ENCODE measurements at places on chromosomes 1 and 21. TPM values are rescaled to one million over a fixed set of nuclear protein-coding genes. Genes with fewer than 3 reads are reported as not detected.

The PLA2G4A gene
- total RNA-seq: 3.8 TPM

The CRYAA gene
- total RNA-seq: not detected

The LAMC2 gene
- total RNA-seq: 751 TPM

The SORT1 gene
- 13.3 TPM for total RNA-seq

DNA sequence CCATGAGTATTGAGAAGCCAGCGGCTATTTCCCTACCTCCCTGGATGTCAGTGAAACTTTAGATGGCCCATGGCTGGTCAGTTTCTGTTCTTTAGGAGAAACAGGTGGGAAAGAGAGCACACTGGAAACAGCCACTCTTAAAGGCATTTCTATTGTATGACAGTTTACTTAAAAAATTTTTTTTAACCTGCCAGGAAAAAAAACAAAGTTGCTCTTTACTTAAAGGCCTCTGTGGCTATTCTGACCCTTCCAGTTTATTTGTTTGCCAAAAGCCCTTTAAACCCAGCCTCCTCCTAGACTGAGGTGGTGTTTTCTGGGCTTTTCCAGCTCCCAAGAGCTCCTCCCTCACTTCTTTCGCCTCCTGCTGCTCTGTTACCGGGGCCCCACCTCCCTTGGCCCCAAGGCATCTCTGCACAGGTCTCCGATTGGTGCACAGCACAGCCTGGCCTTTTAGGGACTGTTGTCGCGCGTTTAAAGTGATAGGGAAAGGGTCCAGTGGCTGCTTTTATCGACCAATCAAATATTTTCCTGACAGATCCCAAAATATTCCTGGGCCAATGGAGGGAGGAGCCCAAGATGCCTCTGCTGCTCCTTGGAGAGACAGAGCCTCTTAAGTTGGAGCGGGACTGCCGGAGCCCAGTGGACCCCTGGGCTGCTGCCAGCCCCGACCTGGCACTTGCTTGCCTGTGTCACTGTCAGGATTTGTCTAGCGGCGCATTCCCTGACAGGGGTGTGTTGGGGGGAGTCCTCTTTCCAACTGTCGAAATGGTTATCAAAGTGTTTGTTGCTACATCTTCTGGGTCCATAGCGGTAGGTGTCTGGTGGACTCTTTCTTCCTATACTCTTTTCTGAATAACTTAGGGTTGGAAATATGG is at the start of gene SH3BGR:
Gene SH3BGR (plus strand): TSS at position 639 of the 875 bp plus-strand sequence. CDS start 127 bp downstream, at position 766.
- peak; percentile 3 for DNase-seq
- H3K4me1 ChIP-seq: peaks cover 12% of the 10 kb centered on the region
- H3K27ac ChIP-seq: peak within 1 kb of the TSS; percentile 1
- peak within 1 kb of the TSS; percentile 61 for H3K4me3 ChIP-seq
- H3K27me3 ChIP-seq: no peaks in the 10 kb centered on the region
- peaks cover 4% of the 10 kb centered on the region for H3K36me3 ChIP-seq

DNA sequence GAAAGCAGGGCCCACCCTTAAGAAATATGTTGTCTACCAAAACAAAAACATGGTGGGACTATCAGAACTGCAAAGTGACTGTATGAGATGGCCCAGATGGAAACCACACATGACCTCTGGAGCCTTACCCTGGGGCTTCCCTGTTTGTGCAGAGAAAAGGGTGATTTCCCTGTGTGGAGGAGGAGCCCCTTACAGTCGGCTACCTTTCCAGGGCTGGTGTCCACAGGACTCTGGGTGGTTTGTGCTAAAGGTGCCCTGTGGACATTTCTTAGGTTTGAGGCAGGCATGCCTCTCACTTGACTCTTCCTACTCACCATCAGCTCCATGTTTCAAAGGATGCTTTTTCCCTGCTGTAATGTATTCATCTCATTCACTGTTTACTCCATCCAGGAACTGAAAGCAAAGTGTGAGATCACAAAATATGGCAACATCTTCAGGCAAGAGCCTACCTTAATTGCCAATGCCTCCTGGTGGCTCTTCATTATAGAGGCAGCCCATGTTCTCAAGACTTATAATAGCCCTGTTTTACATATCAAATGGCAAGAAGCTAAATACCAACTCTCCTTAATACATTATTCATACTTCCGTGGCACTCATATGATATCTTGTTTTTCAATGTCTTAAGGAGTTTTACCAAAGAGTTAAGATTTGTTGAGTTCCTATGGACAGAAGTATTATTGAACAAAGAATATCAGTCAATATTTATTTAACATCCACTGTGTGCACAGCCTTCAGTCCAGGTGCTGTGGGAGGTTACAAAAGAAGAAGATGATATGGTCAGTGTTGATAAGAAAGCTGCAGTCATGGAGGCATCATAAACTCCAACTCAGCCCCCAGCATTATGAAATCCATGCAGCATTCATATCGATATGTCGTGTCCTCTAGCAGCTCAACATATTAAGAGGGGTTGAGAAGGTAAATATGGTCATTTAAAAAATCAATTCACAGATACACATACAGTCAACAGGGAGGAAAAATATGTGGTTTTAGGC is 15.5 kb upstream of the TFF3 start:
- no peak overlapping the region for H3K4me3 ChIP-seq
- H3K4me1 ChIP-seq: no peaks in the 10 kb centered on the region
- H3K27me3 ChIP-seq: peaks cover 89% of the 10 kb centered on the region
- no peak overlapping the region for H3K27ac ChIP-seq

- no peak overlapping the region for H3K4me3 ChIP-seq
- H3K4me1 ChIP-seq: no peaks in the 10 kb centered on the region
- no peaks in the 10 kb centered on the region for H3K27me3 ChIP-seq
- no peak for DNase-seq
Measured at GRCh38 chr1:50651476-50652263, 228.4 kb upstream of the DMRTA2 start.

DNA sequence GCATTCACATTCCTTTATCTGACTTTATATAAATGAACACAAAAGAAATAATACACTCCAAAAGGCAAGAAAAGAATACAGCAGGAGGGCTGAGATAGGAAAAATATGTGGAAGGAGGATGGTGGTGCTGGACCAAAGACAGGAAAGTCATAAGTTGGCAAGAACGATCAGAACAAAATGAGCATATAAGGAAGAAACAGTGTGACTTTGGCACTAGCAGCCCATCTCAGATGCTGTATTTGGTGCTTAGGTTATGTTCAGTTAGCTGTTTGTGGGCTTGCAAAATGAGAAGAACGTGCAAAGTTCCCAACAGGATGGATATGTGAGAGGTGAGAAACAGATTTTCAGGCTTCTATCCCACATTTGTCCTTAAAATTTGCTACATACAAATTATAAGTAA is 719.8 kb upstream of the ADGRL4 start:
- no peak for DNase-seq
- H3K4me3 ChIP-seq: no peak overlapping the region
- no peaks in the 10 kb centered on the region for H3K27me3 ChIP-seq
- no peaks in the 10 kb centered on the region for H3K36me3 ChIP-seq
- H3K4me1 ChIP-seq: no peaks in the 10 kb centered on the region

DNA sequence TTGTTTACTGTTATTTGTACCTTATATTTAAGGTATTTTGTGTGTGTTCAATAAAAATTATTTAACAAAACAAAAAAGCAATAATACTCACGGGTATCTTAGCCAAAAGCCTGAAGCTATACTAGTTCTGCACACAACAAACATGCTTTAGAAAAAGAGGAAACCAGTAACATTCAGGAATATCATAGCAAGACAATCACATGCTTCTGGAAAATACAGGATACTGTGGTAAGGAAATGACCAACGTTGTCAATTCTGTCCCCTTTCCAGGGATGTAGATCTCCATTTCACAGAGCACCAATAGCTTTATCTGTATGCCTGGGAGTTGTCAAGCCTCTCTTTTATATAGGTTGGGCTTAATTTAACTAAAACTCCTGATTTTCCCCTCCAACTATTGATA is 288.4 kb downstream of the SMYD3 start:
- DNase-seq: no peak
- peaks cover 12% of the 10 kb centered on the region for H3K4me1 ChIP-seq
- no peaks in the 10 kb centered on the region for H3K27me3 ChIP-seq
- no peak overlapping the region for H3K4me3 ChIP-seq

DNA sequence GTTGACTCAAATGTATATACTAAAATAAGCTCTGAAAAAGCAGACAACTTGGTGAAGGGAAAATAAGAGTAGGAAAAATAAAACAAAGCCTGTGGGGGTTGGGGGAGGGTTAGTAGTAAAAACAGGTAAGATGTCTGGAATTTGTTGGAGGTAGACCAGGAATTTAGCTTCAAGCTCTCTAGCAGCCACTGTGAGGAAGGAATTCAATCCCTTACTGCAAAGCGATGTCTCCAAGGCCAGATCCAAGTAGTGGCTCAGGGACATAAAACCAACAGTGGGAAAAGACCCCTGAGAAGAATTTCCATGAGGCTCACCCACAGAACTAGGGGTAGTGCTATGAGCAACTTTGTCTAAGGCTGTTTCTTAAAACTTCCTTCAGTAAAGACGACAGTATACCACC is 7.8 kb downstream of the ANGPTL7 start:
- no peak overlapping the region for H3K27ac ChIP-seq
- H3K4me1 ChIP-seq: no peaks in the 10 kb centered on the region
- H3K36me3 ChIP-seq: peaks cover 66% of the 10 kb centered on the region
- no peaks in the 10 kb centered on the region for H3K27me3 ChIP-seq
- H3K4me3 ChIP-seq: no peak overlapping the region

GRCh38 chr1:94186946-94187345 is 50.4 kb downstream of the ARHGAP29 start:
- peaks cover 7% of the 10 kb centered on the region for H3K4me1 ChIP-seq
- peaks cover 68% of the 10 kb centered on the region for H3K36me3 ChIP-seq
- no peak for DNase-seq
- H3K27me3 ChIP-seq: no peaks in the 10 kb centered on the region
- H3K27ac ChIP-seq: no peak overlapping the region

- peaks cover 28% of the 10 kb centered on the region for H3K4me1 ChIP-seq
- no peak for DNase-seq
- peaks cover 6% of the 10 kb centered on the region for H3K36me3 ChIP-seq
- H3K27ac ChIP-seq: peak overlapping the region; percentile 88
Measured at GRCh38 chr1:40861224-40862003, 749 bp downstream of the CITED4 start.

GRCh38 chr21:45203983-45204382 is 83.7 kb downstream of the POFUT2 start:
- no peak for DNase-seq
- H3K27me3 ChIP-seq: no peaks in the 10 kb centered on the region
- peaks cover 18% of the 10 kb centered on the region for H3K36me3 ChIP-seq

DNA sequence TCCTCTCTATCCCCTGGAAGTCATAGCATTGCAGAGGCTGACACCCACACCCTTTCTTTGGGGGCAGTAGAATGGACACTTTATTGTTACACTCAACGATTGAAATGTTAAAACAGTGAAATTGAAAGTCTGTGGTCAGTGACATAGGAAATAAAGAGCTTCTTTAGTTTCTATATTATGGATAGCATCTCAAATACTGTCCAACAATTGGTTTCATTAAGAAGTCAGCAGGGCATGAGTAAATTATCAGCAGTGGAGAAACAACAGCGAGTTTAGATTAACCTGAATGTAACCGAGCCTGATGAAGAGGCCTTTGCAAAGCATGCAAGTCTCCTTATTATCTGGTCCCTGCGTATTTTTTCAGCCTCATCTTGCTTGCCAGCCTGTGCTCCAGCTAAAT is 350.7 kb downstream of the NTNG1 start:
- peaks cover 5% of the 10 kb centered on the region for H3K4me1 ChIP-seq
- H3K27ac ChIP-seq: no peak overlapping the region
- H3K27me3 ChIP-seq: no peaks in the 10 kb centered on the region
- H3K36me3 ChIP-seq: no peaks in the 10 kb centered on the region
- no peak overlapping the region for H3K4me3 ChIP-seq

DNA sequence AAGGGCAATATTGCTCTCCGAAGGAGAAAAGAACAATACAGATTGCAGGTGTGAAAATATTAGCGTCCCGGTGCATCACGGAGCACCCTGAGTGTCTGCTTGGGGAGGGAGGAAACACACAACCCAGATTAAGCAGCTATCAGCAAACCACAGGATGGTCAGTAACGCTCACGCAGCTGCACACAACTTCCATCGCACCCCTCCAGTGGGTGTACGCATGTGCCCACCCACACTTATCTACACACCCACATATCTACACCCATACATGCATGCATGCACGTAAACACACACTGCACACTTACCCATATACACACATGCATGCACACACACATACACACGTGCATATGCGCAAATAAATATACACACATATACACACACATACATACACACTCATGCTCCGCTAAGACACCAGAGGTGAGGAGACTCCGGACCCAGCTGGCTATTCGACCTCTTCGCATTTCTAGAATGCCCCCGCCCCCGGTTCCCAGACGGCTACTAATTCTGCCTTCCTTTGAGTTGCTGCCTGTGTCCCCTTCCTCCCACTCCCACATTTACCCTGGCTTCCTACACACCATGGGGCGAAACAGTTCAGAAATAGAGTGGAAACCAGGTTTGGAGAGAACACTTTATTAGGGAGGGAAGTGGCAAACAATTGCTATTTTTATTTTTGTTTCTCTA is 26.2 kb downstream of the ITPKB start:
- no peak overlapping the region for H3K4me3 ChIP-seq
- no peak for DNase-seq
- no peaks in the 10 kb centered on the region for H3K27me3 ChIP-seq
- H3K36me3 ChIP-seq: peaks cover 6% of the 10 kb centered on the region
- H3K27ac ChIP-seq: no peak overlapping the region

- H3K27me3 ChIP-seq: peaks cover 7% of the 10 kb centered on the region
- H3K4me3 ChIP-seq: no peak overlapping the region
- H3K36me3 ChIP-seq: no peaks in the 10 kb centered on the region
Measured at GRCh38 chr21:38056481-38056880, 140.2 kb upstream of the KCNJ6 start.

- no peak overlapping the region for H3K27ac ChIP-seq
- no peak overlapping the region for H3K4me3 ChIP-seq
- DNase-seq: no peak
- H3K4me1 ChIP-seq: peaks cover 17% of the 10 kb centered on the region
- peaks cover 69% of the 10 kb centered on the region for H3K36me3 ChIP-seq
Measured at GRCh38 chr1:6591222-6591621, 11.4 kb downstream of the ZBTB48 start.
